GM23338 (cell line): ENCODE measurements at places on chromosomes 7 and 10. TPM values are rescaled to one million over a fixed set of nuclear protein-coding genes. Genes with fewer than 3 reads are reported as not detected.

ATAD1 gene
- 43.3 and 49.6 TPM in 2 replicates for total RNA-seq

DNA sequence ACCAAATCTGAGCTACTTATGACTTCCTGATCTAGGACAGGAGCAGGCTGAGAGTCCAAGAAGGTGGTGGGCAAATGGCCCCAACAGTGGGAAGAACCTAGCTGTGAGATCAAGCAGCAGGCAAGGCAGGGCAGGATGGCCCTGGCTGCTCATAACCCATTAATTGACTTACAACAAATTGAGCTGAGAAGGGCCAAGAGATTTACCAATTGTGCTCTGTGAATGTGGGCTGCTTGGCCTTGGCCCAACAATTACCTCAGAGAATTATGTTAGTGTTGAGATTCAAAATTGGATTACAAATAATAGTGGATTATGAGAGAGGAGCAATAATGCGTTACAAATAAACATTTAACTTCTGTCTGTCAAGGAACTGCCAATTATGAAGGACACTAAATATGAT, 956.5 kb downstream of the KCNMA1 start:
- no peak overlapping the region for H3K4me3 ChIP-seq
- H3K36me3 ChIP-seq: no peaks in the 10 kb centered on the region
- DNase-seq: no peak
- H3K27me3 ChIP-seq: no peaks in the 10 kb centered on the region

- H3K27me3 ChIP-seq: no peaks in the 10 kb centered on the region
- no peak overlapping the region for H3K4me3 ChIP-seq
- no peaks in the 10 kb centered on the region for H3K36me3 ChIP-seq
- peaks cover under 1% of the 10 kb centered on the region; the same call in 1 of the 2 replicates for H3K4me1 ChIP-seq
Measured at GRCh38 chr10:5555021-5555510, 30.3 kb downstream of the CALML3 start.

ZNF485 gene
- total RNA-seq: 7.8 and 11.7 TPM in 2 replicates

GRCh38 chr7:15783987-15784693, 97.7 kb upstream of the MEOX2 start:
- H3K4me3 ChIP-seq: no peak overlapping the region
- H3K27ac ChIP-seq: no peak overlapping the region
- no peaks in the 10 kb centered on the region for H3K36me3 ChIP-seq
- peak; percentile 16 for DNase-seq
- H3K27me3 ChIP-seq: no peaks in the 10 kb centered on the region
- peaks cover 29% of the 10 kb centered on the region for H3K4me1 ChIP-seq

- H3K4me1 ChIP-seq: peaks cover 4% of the 10 kb centered on the region; the same call in 1 of the 2 replicates
- H3K36me3 ChIP-seq: no peaks in the 10 kb centered on the region
- peak; percentile 69 for DNase-seq
- no peaks in the 10 kb centered on the region for H3K27me3 ChIP-seq
- 0 out of 2 replicates have a peak overlapping the region, but pooled peaks have one; percentile 20 for H3K27ac ChIP-seq
- H3K4me3 ChIP-seq: no peak overlapping the region
Measured at GRCh38 chr7:93298206-93298605, 66.0 kb downstream of the VPS50 start.

- peaks cover 5% of the 10 kb centered on the region; the same call in 1 of the 2 replicates for H3K4me1 ChIP-seq
- no peak overlapping the region for H3K27ac ChIP-seq
- no peaks in the 10 kb centered on the region for H3K27me3 ChIP-seq
- no peak for DNase-seq
Measured at GRCh38 chr10:100265821-100266485, 1.5 kb downstream of the CWF19L1 start.

DNA sequence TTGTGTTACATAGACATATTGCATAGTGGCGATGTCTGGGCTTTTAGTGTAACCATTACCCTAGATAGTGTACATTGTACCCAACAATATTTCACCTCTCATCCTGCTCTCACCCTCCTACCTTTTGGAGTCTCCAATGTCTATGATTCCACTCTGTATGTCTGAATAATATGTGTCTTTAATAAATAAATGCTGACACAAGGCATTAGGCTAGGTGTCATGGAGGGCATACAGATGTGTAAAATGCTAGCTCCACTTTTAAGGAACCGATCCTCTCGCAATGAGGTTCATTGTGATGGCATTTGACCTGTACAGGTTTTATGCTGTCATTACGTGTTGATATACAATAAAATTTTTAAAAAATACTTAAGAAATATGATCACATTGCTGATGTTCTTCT, 74.3 kb downstream of the NEBL start:
- no peaks in the 10 kb centered on the region for H3K36me3 ChIP-seq
- H3K27ac ChIP-seq: no peak overlapping the region
- H3K4me3 ChIP-seq: no peak overlapping the region

- H3K27me3 ChIP-seq: no peaks in the 10 kb centered on the region
- H3K4me3 ChIP-seq: no peak overlapping the region
- no peak for DNase-seq
Measured at GRCh38 chr7:156122752-156123354, 310.6 kb upstream of the SHH start.

GRK5 gene
- 0.74 and 2.0 TPM in 2 replicates for total RNA-seq
